ENCODE measurements at places on chromosomes 1 and 21.

- DNase-seq, result no peak
Observed at GRCh38 chr21:42031816-42032215, 21.7 kb upstream of the ZBTB21 start.

DNA sequence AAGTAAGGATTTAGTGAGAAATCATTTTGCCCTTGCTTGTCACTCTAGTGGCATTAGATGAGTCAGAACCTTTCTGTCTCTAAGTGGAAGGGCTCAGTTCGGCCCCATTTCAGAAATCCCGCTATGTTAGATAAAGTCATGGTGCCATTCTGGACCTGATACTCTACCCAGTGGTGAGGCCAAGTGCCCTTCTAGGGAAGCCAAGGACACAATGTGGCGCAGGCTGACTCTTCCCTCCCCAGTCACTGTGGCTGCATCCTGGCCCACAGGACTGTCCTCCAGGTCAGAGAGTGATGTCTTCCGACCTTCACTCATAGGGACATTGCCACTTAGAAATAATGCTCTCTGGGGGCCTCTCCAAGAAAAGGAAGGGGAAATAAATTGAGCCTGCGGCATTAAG, 48.3 kb upstream of the MTR start:
- DNase-seq, result no peak

GRCh38 chr1:118899340-118899739, 88.8 kb downstream of the TBX15 start:
- DNase-seq, result no peak

DNA sequence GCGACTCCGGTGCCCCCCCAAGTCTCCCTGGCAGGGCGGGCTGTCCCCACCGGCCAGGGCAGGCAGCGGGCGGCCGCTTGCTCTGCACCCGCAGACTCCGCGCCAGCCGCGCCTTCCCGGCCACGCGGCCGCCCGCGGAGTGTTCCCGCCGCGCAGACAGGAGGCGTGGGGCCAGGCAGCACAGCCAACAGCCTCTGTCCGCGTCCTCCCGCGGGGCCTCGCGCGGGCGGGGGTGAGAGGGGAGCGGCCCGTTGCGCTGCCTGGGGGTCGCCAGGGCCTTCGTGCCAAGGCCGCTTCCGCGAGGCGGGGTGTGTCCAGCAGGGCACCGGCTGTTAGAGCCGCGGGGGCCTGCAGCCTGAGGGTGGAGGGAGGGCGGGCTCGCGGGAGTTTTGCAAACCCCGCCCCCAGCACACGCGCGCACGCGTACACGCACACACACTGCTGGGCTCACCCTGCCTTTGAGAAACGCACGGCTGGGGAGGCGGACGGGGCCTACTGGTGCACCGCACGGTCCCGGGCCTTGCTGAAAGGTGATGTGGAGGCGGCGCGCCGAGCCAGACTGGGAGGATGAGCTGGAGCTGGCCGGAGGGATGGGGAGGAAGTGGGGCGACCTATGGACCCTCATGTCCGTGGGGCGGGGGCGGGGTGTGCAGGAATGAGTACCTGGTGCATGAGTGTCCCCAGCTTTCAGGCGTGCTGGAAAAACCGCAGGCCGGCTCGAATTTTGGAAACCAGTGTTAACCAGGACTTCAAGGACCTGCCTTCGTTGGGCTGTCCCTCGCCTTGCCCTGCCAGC, 41.5 kb downstream of the KIAA1614 start:
- peak; percentile 52 for DNase-seq

- DNase-seq, result no peak
Observed at GRCh38 chr1:247964933-247965332, at the start of gene OR2AK2. TSS of gene OR2AK2 (plus strand) at chr1:247965233. CDS start at chr1:247965377, 144 bp downstream.

DNA sequence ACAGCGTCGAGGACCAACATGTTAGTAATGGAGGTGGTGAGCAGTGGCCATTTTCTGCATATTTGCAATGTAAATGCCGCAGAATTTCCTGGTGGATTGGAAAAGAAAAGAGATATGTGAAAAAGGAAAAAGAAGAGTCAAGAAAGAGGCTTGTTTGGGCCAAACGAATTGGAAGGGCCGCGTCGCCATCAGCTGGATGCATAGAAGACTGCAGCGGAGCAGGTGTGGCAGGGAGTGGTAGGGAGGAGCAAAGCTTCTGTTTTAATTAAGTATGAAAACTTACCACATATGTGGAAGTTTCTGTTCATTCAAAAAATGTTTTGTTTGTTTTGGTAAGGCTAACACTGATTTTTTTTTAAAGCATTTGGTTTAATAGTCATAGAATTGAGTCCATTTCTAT, 690.7 kb downstream of the NCAM2 start:
- DNase-seq, result no peak

DNA sequence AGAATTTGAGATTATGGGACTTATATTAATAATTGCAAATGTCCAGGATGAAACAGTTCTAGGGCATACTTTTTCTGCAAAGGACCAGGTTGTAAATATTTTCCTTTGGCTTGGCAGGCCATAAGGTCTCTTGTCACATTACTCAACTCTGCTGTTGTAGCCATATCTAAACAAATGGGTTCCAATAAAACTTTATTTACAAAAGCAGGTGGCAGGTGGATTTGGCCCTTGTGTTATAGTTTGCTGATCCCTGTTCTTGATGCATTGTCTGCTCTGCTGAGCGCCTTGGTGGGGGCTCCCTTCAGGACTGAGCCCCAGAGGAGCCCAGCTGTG, 258.5 kb downstream of the FOXD2 start:
- no peak for DNase-seq

- no peak for DNase-seq
Observed at GRCh38 chr1:151855933-151856332, 2.4 kb upstream of the THEM5 start.

DNA sequence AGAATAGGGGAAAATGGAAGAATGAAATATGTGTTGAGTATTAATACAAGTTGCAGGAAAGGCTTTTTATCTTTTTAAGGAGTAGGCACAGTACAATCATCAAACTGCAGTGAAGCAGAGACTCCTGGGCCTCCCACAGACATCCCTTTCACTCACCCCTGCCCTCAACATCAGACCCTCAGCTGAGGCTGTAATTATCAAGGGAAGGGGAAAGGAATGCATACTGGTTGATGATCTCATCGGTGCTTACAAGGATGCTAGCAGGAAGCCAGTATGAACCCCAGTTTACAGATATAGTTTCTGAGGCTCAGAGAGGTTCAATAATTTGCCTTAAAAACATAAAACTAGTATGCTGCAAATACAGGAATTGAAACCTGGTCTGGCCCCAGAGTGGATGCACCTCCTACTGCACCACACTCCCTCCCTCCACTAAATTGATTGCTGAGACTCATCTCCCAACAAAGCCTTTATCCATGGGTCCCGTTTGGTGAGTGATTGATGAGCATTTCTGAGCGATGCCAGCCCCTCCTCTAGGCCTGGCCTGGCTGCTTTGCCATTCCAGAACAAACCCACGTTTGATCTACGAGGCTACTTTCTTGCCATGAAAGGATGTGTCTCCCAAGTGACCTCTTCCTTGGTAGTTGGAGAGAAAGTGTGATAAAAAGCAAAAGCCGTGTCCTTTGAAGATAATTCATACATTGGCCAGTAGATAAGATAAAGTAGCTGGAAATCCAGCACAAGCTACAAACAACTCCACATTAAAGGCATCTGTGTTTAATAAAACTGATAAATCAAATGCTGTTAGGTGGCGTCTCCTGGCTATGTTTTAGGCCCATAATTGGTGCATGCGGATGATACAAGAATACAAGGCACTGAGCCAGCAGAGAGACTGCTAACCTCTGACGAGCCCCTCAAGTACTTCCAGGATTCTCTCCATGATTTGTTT, 233.9 kb upstream of the CAMK1G start:
- DNase-seq, result no peak

DNA sequence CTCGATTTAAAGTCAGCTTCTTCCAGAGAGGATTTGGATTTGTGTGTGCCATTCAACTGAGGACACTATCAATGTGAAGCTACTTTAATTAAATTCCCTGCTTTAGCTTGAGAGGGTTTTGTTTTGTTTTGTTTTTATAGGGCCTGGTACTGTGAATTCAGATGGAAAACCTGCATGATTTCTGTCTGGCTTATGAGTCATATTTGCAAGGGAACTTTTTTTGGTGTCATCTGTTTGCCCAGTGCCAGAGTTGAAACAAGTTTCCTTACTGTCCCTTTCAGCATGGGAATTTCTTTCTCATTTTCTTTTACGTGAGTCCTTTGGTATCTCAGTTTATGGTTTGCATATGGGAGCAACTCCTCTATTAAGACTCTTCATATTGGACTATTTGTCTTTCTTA, 194.6 kb downstream of the GREM2 start:
- no peak for DNase-seq

- no peak for DNase-seq
Observed at GRCh38 chr1:178739285-178740045, 14.4 kb downstream of the RALGPS2 start.

- DNase-seq, result no peak
Observed at GRCh38 chr1:75328691-75329090, 194.5 kb downstream of the LHX8 start.

GRCh38 chr1:167602840-167603239, 27.2 kb upstream of the RCSD1 start:
- DNase-seq, result no peak

DNA sequence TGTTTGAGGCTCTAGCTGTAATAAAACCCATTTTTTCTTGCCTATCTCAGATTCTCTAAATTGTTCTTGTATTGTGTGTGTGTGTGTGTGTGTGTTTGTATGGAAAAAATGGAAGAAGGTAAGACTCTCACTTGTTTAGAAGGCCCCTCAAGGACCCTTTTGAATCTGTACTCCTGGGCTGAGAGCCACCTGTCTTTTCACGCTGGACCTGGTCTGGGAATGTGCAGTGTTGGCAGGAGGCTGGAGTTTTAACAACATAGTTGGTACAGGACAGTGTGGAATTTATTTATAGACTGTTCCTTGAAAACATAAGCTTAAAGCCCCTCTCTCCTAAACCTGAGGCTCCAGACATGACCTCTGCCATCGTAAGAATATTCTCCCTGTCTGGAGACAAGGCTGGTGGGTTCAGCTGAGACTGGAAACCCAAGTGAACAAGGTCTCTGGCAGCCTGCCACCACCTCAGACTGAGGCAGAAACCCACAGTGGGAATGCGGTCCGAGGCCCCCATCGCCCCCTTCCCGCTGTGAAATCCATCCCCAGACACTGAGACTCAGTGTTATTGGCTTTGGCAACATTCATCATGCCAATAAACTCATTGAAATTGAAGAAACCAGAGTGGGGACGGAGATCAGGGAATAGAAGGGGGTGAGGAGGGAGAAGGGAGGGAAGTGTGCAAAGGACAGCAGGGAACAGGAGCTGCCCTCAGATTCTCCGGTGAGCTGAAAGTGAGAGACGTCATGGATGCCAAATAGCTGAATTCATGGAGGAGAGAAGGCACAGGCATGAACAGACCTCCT, 24.6 kb upstream of the PLXNA2 start:
- no peak for DNase-seq

DNA sequence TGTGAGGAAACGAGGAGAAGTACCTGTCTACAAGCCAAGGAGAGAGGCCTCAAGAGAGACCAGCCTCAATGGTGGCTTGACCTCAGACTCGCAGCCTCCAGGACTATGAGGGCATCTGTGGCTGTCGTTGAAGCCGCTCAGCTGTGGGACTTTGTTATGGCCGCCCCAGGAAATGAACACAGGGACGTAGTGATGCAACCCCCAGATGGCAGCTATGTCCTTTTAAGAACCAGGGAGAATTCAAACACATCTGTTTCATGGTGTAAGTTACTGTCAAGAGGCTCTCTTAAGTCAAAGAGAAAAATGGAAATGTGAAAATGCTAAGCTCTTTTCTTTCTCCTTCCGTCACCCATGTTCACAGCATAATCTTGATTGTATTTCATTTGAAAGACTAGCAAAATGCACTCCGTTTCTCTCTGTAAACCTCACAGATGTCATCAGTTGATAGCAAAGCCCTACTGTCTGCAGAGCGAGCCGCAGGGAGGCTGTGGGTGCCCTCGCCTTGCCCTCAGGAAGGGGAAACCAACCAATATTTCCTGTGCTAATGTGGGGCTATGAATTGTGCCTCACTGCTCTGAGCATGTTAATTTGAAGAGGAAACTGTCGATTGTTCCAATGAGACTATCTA, 21.3 kb downstream of the UBASH3A start:
- peak; percentile 70 for DNase-seq

DNA sequence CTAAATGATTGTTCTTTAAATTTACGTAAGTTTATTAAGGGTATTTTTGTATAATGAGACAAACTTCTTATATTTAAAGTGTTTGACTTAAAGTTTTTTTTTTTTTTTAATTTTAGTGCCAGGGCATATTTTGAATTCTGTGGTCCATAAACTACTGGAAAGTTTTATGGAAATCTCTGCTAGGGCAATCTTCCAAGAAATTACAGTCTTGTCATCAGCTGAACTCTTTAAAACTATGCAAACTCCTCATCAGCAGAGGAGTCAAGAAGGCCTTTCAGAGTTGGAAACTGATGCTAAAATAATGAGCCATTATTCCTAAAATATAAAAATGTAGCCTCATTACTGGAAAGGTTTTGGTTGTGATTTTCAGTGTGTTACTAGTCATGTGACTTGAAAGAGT, 1201.9 kb downstream of the BRINP3 start:
- DNase-seq, result no peak

- no peak for DNase-seq
Observed at GRCh38 chr21:19031953-19032352, 628.4 kb upstream of the TMPRSS15 start.

DNA sequence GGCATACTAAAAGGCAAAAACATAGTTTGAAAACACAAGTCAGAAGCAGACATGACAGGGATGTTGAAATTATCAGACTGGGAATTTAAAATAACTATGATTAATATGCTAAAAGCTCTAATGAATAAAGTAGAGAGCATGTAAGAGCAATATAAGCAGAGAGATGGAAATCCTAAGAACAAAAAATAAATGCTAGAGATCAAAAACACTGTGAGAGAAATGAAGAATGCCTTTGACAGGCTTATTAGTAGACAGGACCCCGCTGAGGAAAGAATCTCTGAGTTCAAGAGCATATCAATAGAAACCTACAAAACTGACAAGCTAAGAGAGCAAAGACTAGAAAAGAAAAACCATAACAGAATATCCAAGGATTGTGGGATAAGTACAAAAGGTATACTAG, 93.9 kb downstream of the MPZL1 start:
- no peak for DNase-seq

- DNase-seq, result no peak
Observed at GRCh38 chr1:12665511-12665910, 21.6 kb downstream of the AADACL4 start.

GRCh38 chr1:7643530-7643929, 127.6 kb upstream of the VAMP3 start:
- no peak for DNase-seq

Measured in stimulated activated CD8-positive, alpha-beta memory T cell treated with anti-CD3 and anti-CD28 coated beads, Interleukin-15, amount 100 ng/mL, for 48 hours (primary cell).